ENCODE measurements at places on chromosomes 2 and 18.
A peak's percentile ranks its signal among the peaks of the same experiment; 100 is the strongest.

DNA sequence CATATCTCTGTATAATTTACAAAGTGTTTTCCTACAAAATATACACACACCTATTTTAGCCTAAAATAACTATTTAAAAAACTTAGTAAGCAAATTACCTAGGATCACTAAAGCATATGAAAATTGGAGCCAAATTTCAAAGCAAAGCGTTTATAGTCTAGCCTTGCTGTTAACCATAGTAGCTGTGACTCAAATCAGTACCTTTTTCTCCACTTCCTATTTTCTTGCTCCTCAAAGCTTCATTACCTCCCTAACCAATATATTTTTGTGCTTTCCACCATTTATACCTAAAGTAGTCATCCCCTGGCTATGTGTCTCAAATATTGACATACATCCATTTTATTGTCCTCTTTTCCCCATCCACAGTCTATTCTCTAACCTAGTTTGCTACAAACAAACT is 73.1 kb downstream of the ERBB4 start:
- DNase-seq = no peak

GRCh38 chr2:206245265-206245672 is 29.2 kb upstream of the ZDBF2 start:
- DNase-seq = no peak

- DNase-seq = peak; percentile 62
These were observed 909 bp downstream of the TGFA start for GRCh38 chr2:70552501-70553333.

DNA sequence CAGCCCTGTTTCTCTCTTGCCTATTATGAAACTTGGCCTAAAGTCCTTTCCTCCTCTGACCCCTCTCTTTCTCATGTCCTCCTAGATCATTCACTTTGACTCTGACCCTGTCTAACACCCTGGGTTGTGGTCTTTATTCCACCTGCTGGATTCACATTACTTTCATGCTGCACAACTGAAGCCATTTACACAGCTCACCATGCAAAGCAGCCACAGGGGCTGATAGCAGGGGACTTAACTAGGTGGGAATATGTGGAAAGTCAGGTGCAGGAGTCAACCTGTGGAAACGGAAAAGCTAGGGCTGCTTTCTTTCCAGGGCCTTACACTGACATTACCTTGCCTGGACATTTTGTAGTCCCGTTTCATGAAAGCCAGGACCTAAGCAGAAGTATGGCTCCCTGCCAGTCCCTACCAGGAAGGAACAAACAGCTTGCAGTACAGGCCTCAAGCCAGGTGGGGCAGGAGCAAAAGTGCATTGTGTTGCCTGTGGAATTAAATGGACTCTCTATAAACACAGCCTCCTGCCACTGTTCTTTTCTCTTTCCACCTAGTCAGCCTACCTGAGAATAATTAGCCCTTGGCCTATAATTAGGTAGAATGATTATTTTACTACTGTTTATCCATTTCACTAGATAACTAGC is 11.8 kb downstream of the MAPRE3 start:
- peak; percentile 66 for DNase-seq

DNA sequence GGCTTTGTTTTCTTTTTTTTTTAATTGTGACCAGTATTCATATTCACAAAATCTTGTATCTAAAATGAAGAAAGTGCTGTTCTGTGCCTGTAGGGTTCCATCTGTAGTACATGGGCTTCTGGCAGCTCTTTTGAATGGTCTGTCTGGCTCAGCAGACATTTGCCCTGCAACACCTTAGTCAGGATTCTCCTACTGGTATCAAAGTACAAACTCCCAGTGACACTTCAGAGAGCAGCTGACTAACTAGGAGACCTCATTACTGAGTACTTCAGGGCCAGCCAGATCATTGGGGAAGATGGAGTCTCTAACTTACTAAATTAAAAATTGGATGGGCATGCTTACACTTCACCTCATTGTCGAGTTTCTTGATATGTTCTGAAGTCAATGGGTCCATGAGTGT is 39.7 kb downstream of the GRHL1 start:
- no peak for DNase-seq

DNA sequence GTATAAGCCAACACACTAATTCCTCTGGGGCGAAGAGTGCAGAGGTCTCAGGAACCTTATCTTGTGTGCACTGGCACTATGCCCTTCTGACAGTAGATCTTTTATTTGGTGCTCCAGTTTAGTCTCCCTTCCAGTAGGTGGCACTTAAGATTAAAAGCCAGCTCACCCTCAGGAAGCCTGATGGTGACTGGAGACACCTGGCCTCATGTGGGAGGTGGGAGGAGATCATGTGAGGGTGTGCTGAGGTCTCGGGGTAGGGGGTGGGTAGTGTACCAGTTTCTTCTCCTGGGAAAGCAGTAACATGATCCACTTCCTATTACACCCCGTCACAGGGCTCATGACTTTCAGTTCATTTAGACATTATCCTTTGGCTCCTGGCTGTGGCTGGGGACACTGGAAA is 654.9 kb downstream of the ADCYAP1 start:
- no peak for DNase-seq

- DNase-seq = no peak
These were observed 47.0 kb upstream of the STK39 start for GRCh38 chr2:168294409-168294808.

DNA sequence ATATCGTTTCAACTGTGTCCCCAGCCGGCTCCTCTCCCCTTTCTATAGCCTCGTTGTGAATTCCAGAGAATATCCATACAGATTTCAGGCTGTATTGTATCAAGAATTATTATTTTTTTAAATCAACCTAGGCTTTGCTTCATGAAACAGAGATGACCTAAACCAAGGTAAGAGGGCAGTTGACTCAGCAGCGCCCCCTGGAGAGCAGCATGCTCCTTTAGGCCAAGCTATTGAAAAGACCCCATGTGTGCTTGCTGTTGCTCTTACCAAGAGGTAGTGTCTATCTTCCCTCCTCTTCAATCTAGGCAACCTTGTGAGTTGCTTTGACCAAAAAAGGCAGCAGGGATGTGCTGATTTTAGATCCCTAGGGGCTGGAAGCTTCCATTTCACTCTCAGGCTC is 426.7 kb upstream of the SMIM21 start:
- DNase-seq = no peak

DNA sequence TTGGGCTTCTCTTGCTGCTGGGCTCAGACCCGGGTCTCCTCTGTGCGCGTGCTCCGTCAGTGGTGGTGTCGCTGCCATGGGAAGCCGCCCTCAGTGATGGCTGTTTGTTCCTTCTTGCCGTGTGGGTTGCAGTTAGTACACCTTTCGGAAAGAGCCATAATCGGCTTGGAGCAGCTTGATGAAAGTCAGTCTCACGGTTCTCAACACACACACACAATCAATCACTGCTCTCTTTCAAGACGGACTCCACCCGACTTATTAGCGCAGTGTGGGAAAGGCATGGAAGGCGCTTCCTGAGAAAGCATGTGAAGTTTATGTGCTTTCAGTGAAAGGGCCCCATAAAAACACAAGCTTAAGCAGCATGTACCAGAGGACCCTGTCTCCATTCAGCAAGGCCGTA is 64.1 kb downstream of the SOX11 start:
- no peak for DNase-seq

DNA sequence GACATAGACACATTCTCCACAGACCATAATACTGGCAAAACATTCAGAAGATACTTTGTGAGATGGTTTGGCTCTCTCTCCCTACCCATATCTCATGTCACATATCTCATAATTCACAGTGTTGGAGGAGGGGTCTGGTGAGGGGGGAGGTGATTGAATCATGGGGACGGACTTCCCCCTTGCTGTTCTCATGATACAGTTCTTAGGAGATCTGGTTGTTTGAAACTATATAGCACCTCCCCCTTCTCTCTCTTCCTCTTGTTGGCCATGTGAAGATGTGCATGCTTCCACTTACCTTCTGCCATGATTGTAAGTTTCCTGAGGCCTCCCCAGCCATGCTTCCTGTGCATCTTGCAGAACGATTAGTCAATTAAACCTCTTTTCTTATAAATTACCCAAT is 61.1 kb downstream of the HK2 start:
- no peak for DNase-seq

DNA sequence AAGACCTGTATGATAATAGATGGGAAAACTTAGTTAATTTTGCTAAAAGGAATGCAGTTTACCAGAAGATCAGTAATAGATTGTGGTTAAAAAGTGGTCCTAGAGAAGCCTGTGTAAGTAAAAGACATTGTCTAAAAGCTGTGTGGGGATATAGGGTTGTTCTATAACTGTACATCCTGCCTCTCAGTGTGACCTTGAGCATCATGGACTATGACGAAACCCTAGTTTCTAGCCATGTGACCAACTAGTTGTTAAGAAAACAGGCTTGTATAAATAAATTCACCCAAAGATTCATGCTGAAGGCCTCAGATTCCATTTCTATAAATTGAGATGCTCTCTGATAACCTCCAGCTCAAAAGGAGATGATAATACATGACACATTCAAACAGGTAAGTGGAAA is 160.7 kb downstream of the IKZF2 start:
- DNase-seq = no peak

- DNase-seq = no peak
These were observed 644 bp upstream of the NEU2 start for GRCh38 chr2:233031556-233032500.

GRCh38 chr2:233271693-233272092 is 20.2 kb downstream of the ATG16L1 start:
- DNase-seq = no peak

- DNase-seq = peak; percentile 67
These were observed 20.9 kb upstream of the TANK start for GRCh38 chr2:161139098-161139987.

- no peak for DNase-seq
These were observed 230.3 kb downstream of the SLC4A3 start for GRCh38 chr2:219857751-219858150.

GRCh38 chr2:33505966-33506365 is 29.5 kb downstream of the RASGRP3 start:
- no peak for DNase-seq

DNA sequence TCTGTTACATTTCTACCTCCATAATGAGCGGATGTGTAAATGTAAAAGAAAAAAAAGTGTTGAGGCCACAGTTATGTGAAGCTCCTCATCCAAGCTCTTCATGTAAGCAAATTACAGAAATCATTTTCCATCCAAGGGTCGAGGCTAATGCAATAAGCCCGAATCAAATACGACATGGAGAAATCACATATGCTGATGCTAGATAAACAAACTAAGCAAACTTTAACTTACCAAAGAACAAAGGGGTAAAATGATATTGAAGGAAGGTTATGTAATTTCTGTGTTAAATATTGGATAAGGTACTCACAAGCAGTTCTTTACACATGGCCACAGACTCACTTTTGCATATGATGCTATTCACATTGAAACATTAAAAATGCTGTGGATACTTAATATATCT is 310.2 kb upstream of the ID2 start:
- no peak for DNase-seq

DNA sequence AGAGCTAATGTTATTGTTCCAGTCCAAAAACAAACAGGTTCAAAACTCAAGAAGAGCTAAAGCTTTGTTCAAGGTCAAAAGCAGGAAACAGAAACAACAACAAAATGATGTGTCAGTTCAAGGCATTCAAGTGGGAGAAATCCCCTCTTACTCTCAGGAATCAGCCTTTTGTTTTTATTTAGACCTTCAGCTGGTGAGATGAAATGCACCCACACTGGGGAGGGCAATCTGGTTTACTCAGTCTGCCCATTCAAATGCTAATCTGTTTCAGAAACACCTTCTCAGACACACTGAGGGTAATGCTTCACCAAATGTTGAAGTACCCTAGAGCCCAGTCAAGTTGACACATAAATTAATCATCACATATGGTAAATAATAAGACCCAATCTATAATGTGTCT is 150.6 kb downstream of the TMX3 start:
- DNase-seq = no peak

DNA sequence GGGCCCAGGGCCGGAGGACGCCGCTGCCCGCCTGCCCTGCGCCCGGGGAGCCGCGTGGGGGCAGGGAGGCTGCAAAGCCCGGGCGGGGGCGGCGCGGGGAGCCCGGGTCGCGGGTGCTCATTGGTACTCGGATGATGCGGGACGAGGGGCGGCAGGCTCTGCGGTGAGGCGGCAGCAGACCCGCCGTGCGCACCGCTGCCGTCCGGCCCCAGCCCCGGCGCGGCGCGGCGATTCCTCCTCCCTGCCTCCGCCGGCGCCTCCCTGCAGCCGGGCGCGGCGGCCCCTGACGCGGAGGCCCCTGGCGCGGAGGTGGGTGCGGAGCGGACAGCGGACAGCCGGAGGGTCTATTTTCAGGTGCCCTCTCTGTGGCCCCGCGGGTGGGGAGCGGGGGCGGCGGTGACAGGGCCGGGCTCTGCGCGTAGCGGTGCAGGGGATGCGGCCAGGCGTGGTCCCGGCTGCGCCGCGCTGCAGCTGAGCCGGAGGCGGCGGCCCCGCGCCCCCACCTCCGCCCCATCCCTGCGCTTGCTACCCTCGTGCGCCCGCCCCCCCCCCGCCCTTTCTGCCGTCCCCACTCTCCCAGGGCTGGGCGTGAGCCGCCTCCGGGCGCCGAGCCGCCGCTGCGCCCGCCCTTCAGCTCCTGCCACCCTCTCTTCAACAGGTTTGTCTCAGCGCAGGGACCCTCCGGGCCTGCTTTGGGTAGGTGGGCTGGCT is 640 bp downstream of the SPTBN1 start:
- DNase-seq = peak; percentile 66

GRCh38 chr2:71578767-71579342 is 125.5 kb downstream of the DYSF start:
- DNase-seq = no peak

DNA sequence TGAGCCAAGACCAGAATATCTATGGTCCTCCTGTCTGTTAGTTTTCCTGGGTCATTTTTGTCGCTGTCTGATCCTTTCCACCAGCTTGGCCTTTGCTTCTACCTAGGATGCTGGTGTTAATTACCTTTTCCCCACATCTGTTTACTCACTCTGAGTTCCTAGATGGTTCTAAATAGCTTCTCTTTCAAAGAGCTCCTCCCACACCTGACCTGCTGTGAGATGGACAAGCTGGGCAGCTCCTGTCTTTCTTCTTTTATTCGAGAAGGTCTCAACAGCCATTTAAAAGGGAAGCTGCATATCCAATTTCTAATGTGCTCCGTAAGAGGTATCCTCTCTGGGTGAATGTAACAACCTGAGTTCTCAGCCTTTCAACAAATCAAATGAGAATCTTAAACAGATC is 156.2 kb downstream of the HRH4 start:
- peak; percentile 37 for DNase-seq

- DNase-seq = no peak
These were observed 18.8 kb downstream of the YPEL5 start for GRCh38 chr2:30165617-30166016.

DNA sequence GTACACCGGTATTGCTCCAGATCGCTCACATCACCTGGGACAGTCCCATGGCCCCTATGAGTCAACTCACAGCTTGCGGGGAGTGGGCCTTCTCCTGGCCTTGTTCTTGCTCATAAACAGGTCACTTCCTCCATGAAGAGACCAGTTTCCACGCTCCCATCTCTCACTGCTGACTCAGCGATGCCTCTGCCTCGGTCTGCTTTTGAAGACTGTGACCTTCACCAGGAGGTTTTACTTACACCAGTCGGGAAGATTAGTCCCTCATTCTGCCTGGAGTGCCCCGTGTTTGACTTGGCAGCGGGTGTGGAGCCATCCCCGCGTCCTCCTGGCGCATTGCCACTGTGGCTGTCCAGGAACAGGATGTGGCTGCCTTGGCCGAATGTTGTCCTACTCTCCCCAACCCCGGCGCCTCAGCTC is 159.8 kb downstream of the RHBDD1 start:
- DNase-seq = no peak
